ENCODE measurements at places on chromosomes 4 and X.

- DNase-seq, result peak; percentile 40
Measured at GRCh38 chr4:112817933-112818593, 181.1 kb downstream of the LARP7 start.

- no peak for DNase-seq
Measured at GRCh38 chr4:185716577-185717376, 95.2 kb downstream of the SORBS2 start.

- DNase-seq, result no peak
Measured at GRCh38 chr4:177047070-177047850, 254.5 kb upstream of the VEGFC start.

DNA sequence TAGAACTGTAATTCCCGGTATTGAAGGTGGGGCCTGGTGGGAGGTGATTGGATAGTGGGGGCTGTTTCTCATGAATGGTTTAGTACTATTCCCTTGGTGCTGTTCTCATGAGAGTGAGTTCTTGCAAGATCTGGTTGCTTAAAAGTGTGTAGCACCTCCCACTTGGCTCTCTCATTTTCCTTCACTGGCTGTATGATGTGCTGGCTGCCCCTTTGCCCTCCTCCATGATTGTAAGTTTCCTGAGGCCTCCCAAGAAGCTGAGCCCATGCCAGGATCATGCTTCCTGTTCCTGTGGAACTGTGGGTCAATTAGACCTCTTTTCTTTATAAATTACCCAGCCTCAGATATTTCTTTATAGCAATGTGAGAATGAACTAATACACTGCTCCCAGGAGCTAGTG lies 8.7 kb downstream of the ANXA10 start:
- no peak for DNase-seq

GRCh38 chr4:137647375-137647774 lies 115.1 kb upstream of the PCDH18 start:
- DNase-seq, result no peak

DNA sequence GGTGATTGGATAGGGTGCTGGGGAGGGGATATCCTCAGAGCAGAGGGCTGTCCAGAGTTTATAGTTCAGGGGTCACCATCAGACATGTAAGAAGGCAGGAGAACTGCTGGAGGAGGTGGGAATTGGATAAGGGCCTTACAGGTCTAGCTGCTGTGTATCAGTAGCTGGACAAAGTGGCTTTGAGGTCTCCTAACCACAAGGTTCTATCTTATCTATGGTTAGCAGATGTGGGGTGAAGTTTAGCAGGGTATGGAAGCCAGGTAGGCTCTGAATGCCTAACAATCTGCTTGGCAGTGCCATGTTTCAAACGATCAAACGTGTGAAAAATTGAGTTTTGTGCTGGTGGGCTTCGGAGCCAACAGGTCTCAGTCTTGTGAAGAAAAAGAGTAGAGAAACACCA lies 32.1 kb upstream of the MAGEA8 start:
- no peak for DNase-seq

- DNase-seq, result no peak
Measured at GRCh38 chr4:46503739-46504138, 113.8 kb upstream of the GABRA2 start.

DNA sequence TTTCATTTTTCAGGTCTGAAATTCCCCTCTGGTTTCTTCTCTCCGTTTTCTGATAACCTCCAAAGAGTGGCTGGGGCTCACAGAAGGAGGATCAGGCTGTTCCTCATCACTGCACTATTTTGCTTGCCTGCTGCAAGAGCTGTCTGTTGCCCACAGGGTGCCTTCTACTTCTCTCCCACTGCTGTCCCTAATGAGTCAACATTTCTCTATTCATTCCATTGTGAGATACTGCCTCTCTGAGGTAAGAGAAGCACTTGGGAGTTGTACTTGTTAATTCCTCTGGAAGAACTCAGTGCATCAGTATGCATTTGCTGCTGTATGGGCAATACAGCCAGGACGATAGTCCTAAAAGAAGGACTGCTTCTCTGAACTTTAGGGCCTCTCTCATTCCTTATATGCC lies 34.8 kb downstream of the CT47B1 start:
- no peak for DNase-seq

GRCh38 chrX:94914235-94914634 lies 1240.2 kb downstream of the FAM133A start:
- no peak for DNase-seq

GRCh38 chr4:48668254-48669017 lies 111.6 kb downstream of the FRYL start:
- no peak for DNase-seq

DNA sequence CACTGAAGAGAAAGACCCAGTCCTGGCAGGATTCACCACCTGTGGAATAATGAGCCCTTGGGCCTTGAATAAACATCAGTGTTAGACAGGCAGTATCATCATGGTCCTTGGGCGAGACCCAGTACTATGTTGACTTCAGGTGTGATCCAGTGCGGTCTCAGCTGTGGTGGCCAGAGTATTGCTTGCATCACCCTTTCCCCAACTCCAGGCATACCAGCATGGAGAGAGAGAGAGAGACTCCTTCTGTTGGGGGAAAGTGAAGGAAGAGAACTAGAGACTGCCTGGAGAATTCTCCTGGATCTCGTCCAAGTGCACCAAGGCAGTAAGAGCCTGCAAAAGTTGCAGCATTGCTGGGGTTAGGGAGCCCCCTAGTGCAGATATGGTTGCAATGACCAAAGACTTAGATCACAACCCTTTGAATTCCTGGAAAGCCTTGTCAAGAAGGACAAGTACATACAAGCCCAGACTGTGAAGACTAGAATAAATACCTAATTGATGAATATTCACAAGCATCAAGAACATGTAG lies 61.1 kb upstream of the VAMP7 start:
- no peak for DNase-seq

- no peak for DNase-seq
Measured at GRCh38 chr4:182192511-182193181, 50.6 kb upstream of the TENM3 start.

DNA sequence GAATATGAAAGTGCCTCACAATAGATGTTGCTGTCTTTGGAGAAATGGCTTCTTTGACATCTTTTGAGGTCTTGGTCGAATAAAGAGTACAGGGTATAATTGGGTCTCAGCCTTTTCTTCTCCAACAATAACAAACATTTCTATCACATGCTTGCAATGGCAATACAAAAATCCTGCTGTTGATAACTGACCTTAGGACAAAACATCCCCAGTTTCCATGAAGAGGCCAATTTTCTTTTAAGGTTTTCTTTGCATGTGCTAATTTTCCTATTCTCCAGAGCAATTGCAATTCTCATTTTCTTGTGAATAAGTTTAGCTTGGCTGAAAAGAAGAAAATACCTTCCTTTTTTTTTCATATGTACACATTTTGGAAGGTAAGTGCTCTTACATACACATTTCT lies 130.7 kb upstream of the RPS6KA6 start:
- DNase-seq, result no peak

GRCh38 chr4:22477813-22478182 lies 38.1 kb downstream of the ADGRA3 start:
- no peak for DNase-seq

DNA sequence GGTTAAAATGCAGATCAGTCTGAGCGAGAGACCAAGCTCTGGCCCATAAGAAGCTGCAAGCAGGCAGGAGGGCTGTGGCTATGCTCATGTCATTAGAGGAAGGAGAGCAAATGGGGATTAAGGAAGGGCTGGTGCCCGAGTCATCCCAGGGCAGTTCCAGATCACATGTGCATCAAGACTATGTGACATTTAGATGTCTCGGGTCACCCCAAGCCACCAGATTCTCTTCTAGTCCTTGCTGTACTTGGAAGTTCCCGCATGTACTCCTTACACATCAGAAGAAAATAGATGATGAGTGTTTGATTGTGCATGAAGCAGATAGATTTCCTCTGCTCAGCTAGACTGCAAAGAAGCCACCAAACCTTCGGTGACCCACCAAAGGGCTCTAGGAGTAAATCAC lies 42.1 kb upstream of the KLHL34 start:
- DNase-seq, result no peak

DNA sequence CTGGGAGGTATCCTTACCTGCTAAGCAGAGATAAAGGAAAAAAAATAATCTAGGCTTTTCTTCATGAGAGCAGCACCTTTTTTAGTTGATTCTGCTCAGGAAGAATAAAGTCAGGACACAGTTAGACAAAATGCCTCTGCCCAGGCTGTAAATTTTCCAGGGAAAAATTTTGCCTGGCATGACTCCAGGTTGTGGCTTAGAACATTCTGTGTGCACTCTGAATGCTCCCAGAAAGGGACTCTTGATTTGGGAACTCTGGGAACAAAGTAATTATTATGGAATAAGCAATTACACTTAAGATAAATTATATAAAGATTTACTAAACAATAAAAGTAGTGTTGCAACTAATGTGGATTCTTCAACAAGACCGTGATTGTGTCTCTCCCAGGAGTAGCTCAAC lies 826.2 kb upstream of the TENM3 start:
- no peak for DNase-seq

DNA sequence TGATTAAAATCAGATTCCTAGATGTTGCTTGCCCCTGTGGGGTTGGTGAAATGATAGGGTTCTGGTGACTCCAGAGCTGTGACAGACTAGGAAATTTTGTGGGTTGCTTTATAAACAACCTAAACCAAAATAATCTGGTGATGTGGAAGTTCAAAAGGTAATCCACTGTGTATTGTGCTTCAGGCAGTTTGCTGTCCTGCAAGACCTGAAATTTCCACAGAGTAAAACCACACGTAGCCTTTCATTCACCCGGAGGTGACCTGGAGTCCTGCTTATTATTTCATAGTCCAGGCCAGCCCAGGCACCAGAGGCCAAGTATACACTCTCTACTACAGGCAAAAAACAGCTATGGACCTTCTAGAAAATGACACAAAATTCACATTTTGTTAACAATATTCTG lies 114.6 kb upstream of the CBR4 start:
- DNase-seq, result no peak

- DNase-seq, result no peak
Measured at GRCh38 chr4:13455411-13455810, 28.7 kb downstream of the RAB28 start.

DNA sequence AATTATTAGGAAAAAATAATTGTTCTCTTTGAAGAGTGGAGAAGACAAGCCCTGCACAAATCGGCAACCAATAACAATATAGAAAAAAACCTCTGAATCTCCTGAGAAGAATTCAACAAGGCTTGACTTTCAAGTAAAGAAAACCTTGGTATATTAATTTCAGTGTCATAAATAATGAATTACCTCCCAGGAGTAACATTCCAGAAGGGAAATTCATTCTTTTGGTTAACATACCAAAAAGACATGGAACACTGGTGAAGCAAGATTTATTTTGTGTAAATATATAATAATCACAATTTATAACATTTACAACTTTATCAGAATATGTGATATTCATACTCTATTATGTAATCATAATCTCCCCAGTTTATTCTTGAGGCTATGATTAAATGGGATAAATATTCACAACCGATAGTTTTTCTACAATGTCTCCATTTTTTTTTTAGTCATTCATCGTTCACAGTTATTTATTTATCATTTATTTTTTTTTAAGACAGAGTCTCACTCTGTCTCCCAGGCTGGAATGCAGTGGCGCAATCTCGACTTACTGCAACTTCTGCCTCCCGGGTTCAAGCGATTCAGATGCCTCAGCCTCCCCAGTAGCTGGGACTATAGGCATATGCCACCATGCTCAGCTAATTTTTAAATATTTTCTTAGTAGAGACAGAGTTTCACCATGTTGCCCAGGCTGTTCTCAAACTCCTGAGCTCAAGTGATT lies 53.0 kb upstream of the RPS6KA6 start:
- DNase-seq, result no peak

DNA sequence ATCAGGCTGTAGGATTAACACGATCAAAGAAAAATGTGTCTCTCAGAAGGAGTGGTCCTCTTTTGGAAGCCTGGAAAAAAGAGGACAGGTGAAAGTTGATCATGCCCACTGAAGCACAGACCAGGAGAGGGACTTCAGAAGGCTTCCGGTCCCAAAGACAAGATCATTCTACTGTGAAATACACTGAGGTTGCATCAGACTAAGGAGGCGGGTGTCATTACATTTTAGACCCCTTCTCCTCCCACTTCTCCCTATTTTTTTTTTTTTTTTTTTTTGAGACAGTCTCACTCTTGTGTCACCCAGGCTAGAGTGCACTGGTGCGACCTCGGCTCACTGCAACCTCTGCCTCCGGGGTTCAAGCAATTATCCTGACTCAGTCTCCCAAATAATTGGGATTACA lies 67.5 kb downstream of the RBM47 start:
- no peak for DNase-seq

DNA sequence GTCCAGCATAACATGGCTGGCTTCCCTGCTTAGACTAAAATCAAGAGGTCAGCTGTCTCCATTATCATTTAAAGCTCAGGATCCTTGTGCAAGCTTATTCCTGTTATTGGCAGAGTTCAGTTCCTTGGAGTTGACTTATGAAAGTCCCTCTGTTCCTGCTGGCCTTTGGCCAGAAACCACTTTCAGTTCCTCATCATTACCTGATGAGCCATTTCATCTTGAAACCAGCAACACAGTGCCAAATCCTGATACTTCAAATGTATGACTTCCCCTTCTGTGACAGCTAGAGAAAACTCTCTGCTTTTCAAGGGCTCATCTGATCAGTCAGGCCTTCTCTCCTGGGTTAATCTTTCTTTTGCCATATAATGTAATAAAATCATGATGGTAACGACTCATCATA lies 110.6 kb upstream of the FSTL5 start:
- DNase-seq, result no peak

DNA sequence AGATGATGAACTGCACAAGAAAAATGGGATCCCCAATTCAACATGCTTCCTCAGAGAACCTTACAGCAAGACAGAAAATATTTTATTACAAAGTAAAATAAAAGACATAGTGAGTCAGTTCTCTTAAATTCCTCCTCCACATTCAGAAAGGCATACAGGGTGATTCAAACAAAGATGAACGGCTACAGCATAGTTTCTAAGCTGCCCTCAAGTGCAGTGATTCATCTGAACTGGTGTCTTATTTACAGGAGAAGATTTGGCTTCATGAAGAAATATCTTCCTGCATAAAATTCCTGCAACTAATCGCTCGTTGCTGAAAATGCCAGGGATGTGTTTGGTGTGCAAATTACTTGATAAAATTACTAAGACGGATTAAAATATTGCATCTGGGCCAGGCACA lies 103.6 kb downstream of the PRKX start:
- no peak for DNase-seq

GRCh38 chr4:65089666-65090065 lies 580.6 kb downstream of the EPHA5 start:
- no peak for DNase-seq

- DNase-seq, result no peak
Measured at GRCh38 chr4:81198609-81199008, 16.4 kb downstream of the PRKG2 start.

DNA sequence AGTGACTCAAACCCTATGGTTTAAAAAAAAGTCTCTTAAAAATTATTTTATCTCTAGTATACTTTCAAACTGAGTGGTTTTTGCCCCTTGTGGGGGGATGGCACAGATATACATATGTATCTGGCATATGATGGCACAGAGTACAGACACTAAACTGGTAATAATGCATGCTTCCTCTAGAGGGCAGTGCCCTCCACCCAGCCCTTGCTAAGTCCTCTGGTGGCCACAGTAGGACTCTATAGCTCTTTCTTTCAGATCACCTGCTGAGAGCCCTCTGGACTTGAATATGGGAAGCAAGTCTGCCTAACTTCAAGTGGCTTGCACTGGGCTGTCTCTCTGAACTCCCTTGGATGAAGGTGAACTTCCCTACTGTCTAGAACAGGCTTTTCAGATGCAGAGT lies 66.3 kb downstream of the TSPAN7 start:
- DNase-seq, result no peak

GRCh38 chr4:1317177-1318045 lies 27.7 kb downstream of the MAEA start:
- DNase-seq, result no peak

- DNase-seq, result no peak
Measured at GRCh38 chrX:48613502-48614160, 16.3 kb downstream of the WDR13 start.
